Fibroblast of the aortic adventitia (primary cell): ENCODE measurements at places on chromosomes 16 and 17. TPM values are rescaled to one million over a fixed set of nuclear protein-coding genes. Genes with fewer than 3 reads are reported as not detected.

The TNK1 gene
- under 0.01 TPM in 1 of 2 replicates, not detected in the other for total RNA-seq

The DNAAF1 gene
- total RNA-seq = 0.09 TPM in 1 of 2 replicates, not detected in the other

The MYL11 gene
- total RNA-seq = not detected in 2 replicates

The TEN1 gene
- total RNA-seq = 16.0 and 18.3 TPM in 2 replicates
